Testis (tissue), 5 donors: ENCODE measurements at places on chromosomes 5 and 9.
A peak's percentile ranks its signal among the peaks of the same experiment; 100 is the strongest.

- H3K4me1 ChIP-seq = no peaks in the 10 kb centered on the region
- no peaks in the 10 kb centered on the region for H3K36me3 ChIP-seq
- no peaks in the 10 kb centered on the region for H3K27me3 ChIP-seq
- H3K4me3 ChIP-seq = no peak overlapping the region
- H3K27ac ChIP-seq = no peak overlapping the region
These were observed 323.4 kb downstream of the PSAT1 start for GRCh38 chr9:78620303-78620702.

- no peak overlapping the region for H3K27ac ChIP-seq
These were observed 49.5 kb downstream of the COL5A1 start for GRCh38 chr9:134690946-134691694.

- no peaks in the 10 kb centered on the region for H3K36me3 ChIP-seq
- H3K4me3 ChIP-seq = no peak overlapping the region
These were observed 123.3 kb upstream of the RUSC2 start for GRCh38 chr9:35366627-35367026.

- H3K4me1 ChIP-seq = no peaks in the 10 kb centered on the region
- H3K4me3 ChIP-seq = no peak overlapping the region
- H3K36me3 ChIP-seq = no peaks in the 10 kb centered on the region
- no peak overlapping the region for H3K27ac ChIP-seq
- no peak for DNase-seq
These were observed 36.8 kb downstream of the ROPN1L start for GRCh38 chr5:10478436-10478835.

GRCh38 chr9:70602321-70603019 lies 188.0 kb upstream of the KLF9 start:
- peak overlapping the region; percentile 83 for H3K27ac ChIP-seq
- no peak overlapping the region for H3K4me3 ChIP-seq
- no peaks in the 10 kb centered on the region for H3K27me3 ChIP-seq
- H3K4me1 ChIP-seq = peaks cover 22% of the 10 kb centered on the region
- DNase-seq = peak; percentile 79

- no peak for DNase-seq
- H3K27ac ChIP-seq = no peak overlapping the region
- no peak overlapping the region for H3K4me3 ChIP-seq
- no peaks in the 10 kb centered on the region for H3K27me3 ChIP-seq
These were observed 323.8 kb upstream of the WWC1 start for GRCh38 chr5:167967494-167968177.

GRCh38 chr5:122154491-122154890 lies 25.1 kb downstream of the ZNF474 start:
- H3K4me3 ChIP-seq = no peak overlapping the region
- peaks cover 4% of the 10 kb centered on the region for H3K4me1 ChIP-seq
- H3K27ac ChIP-seq = peak overlapping the region; percentile 32

DNA sequence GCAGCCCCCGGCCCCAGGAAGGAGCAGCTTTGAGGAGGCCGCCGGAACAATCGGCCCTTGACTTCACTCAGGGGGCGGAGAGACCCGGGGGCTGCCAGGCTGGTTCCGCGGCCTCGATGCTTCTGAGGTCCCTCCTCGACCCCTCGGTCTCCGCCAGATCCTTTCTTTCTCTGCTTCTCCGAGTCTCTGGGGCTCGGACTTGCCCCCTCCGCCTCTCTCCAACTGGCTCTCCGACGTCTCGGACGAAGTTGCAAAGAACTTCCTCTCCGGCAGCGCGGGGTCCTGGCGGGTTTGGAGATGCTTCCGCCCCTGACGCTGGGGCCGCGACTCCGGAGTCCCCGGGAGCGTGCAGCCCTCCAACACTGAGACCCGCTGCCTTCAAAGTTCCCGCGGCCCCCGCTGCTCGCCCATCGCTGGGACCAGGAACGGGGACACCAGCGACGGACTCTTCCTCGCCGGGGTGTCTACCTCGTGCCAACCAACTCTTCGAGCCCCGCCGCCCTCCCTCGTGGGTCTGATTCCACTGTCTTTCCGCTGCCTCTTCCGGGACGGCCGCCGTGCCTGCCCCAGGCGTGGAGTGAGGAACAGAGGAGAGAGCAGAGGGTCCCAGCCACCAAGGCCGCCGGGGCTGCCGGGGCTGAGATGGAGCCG lies 7.0 kb downstream of the PAX5 start:
- peak; percentile 16 for DNase-seq
- no peaks in the 10 kb centered on the region for H3K36me3 ChIP-seq
- peak overlapping the region; percentile 31 for H3K4me3 ChIP-seq
- H3K27ac ChIP-seq = no peak overlapping the region
- no peaks in the 10 kb centered on the region for H3K27me3 ChIP-seq
- peaks cover 14% of the 10 kb centered on the region for H3K4me1 ChIP-seq
